ENCODE measurements at places on chromosomes 5 and 9. TPM values are rescaled to one million over a fixed set of nuclear protein-coding genes. Genes with fewer than 3 reads are reported as not detected.
A peak's percentile ranks its signal among the peaks of the same experiment; 100 is the strongest.

- DNase-seq = no peak
- no peaks in the 10 kb centered on the region for H3K36me3 ChIP-seq
- no peak overlapping the region for H3K27ac ChIP-seq
These were observed 20.1 kb downstream of the DAPK1 start for GRCh38 chr9:87517732-87518131.

DNA sequence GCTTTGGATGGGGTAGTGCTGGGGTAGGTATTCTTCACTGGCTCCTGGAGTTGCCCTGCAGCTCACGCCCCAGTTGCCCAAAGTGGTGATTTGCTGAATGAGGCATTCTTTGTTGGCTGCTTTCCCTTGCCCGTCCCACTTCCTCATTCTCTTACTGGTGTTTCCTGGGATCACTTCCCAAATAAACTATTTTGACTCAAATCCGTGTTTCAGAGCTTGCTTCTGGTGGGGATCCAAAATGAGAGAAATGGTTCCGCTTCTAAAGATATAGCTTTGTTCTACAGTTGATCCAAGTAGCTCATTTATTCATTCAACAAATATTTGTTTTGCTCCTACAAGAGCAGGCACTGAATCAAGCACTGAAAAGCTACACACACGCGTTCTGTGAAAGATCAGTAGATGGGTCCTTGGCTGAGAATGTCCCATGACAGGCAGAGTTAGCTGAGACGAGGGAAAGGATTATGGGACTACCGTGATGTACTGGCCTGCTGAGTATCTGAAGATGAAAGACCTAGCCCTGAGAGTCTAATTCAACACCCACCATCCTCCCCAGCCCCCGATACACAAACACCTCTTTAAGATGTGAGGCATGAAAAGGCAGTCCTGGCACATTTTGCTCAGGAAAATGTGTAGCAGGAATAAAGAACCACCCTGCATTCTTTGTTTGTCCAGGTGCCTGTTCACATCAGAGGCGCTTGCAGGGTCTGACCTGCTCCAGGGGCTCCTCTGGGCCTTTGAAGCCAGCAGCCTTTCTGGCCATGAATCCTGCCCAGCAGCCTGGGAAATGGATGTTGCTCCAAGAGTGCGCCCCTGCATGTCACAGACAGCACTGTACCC, 143.1 kb upstream of the RANBP3L start:
- no peak for DNase-seq
- peaks cover 4% of the 10 kb centered on the region for H3K4me1 ChIP-seq

DNA sequence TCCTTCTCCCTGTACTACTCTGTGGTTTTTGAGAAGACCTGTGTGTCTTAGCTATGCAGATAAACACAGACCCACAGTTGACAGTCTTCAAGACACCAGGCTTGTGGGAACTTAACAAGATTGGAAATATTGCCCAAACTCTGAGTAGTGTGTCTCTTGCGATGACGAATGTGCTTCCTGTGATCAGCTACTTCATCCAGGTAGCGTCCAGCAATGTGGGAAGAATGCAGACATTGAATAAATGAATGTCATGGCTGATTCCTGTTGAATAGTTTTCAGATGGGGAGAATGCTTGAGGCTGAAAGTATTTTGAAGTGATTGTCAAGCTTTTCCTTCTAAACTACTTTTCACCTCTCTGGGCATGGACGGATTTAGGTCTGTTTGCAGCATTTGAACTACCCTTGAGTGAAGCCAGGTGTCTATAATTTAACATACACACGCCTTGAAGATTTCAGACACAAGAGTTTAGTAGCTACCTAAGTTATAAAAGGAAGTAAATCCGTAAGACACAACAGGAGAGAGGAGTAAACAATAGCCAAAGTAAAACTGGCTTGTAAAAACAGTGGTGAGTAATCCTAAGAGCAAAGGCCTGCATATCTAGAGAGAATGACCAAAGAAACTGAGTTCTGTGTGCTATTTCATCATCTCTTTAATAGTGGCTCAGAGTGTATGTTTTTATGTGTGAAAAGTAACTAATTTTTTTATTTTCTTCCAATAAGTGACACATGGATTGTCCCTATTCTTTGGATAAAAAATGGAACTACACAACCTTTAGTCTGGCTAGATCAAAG, 30.0 kb upstream of the ARL14EPL start:
- no peaks in the 10 kb centered on the region for H3K4me1 ChIP-seq
- DNase-seq = no peak
- peaks cover 6% of the 10 kb centered on the region for H3K27me3 ChIP-seq
- H3K4me3 ChIP-seq = no peak overlapping the region
- H3K36me3 ChIP-seq = no peaks in the 10 kb centered on the region

- H3K36me3 ChIP-seq = no peaks in the 10 kb centered on the region
- H3K4me3 ChIP-seq = peak overlapping the region; percentile 59
- peak; percentile 19 for DNase-seq
These were observed 6.9 kb upstream of the PDCL start for GRCh38 chr9:122835313-122835731.

- peaks cover 3% of the 10 kb centered on the region for H3K27me3 ChIP-seq
- no peak overlapping the region for H3K27ac ChIP-seq
- DNase-seq = no peak
- H3K4me3 ChIP-seq = no peak overlapping the region
These were observed 336.7 kb upstream of the KIF2A start for GRCh38 chr5:61969347-61969746.

- peaks cover 2% of the 10 kb centered on the region for H3K4me1 ChIP-seq
- no peak within 1 kb of the TSS for H3K27ac ChIP-seq
- peak within 1 kb of the TSS; percentile 26 for H3K4me3 ChIP-seq
- peaks cover 15% of the 10 kb centered on the region for H3K36me3 ChIP-seq
- peaks cover 94% of the 10 kb centered on the region for H3K27me3 ChIP-seq
These were observed at the start of gene PCDHGA2 for GRCh38 chr5:141338538-141339306. PCDHGA2 (plus strand) TSS chr5:141338760.

The FCN1 gene
- total RNA-seq = not detected

DNA sequence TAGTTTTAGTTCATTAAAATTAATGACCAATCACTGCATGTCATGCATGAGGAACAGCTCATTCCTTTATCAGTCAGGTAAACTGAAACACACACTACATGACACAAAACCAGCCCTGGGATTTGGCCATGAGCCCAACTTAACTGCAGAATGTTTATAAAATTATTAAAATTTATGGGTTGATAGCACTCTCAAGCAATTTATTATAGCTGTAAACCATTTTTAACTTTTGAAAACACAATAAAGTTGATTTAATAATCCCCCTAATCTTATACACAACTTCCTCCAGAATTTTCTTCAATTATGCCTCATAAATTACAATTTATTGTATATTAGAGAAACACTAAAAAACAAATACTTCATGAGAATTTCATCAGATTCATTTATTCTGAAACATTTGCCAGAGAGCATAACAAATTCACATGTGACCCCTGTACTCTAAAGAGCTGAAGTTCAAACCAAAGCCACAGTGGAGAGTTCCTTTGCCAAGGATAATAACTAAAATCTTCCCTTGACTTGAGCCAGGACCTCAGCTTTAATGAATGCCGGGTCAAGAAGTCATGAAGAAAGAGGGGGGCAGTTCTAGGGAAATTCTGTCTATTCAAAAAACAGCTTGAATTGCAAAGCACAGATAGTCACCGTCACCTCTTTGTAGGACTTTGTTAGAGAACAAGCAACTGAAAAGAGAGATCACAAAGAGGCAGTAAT, 763.7 kb upstream of the GRAMD2B start:
- no peak overlapping the region for H3K27ac ChIP-seq
- no peak overlapping the region for H3K4me3 ChIP-seq
- H3K27me3 ChIP-seq = no peaks in the 10 kb centered on the region
- no peaks in the 10 kb centered on the region for H3K4me1 ChIP-seq
- no peaks in the 10 kb centered on the region for H3K36me3 ChIP-seq

The CCL27 gene
- 0.82 TPM for total RNA-seq

The FAM78A gene
- total RNA-seq = 36.1 TPM

DNA sequence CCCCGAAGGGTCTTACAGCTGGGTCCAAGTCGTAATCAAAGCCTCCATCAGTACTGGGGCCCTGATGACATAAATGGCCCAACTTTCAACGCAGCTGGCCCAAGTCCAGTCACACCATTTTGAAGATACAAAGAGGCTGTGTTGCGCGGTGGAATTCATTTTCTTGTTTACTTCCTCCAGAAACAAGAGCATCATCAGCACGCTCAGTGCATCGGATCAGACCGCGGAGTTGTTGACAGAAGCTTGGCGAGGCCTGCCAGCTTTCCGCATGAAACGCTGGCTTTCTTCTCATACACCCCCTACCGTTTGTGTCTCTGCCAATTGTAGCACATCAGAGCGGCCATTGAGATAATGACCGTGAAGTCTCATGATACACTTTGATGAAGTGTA, 101.7 kb upstream of the SPATA31D4 start:
- H3K4me3 ChIP-seq = no peak overlapping the region
- no peaks in the 10 kb centered on the region for H3K27me3 ChIP-seq
- DNase-seq = no peak
- H3K27ac ChIP-seq = no peak overlapping the region
- peaks cover 2% of the 10 kb centered on the region for H3K4me1 ChIP-seq

DNA sequence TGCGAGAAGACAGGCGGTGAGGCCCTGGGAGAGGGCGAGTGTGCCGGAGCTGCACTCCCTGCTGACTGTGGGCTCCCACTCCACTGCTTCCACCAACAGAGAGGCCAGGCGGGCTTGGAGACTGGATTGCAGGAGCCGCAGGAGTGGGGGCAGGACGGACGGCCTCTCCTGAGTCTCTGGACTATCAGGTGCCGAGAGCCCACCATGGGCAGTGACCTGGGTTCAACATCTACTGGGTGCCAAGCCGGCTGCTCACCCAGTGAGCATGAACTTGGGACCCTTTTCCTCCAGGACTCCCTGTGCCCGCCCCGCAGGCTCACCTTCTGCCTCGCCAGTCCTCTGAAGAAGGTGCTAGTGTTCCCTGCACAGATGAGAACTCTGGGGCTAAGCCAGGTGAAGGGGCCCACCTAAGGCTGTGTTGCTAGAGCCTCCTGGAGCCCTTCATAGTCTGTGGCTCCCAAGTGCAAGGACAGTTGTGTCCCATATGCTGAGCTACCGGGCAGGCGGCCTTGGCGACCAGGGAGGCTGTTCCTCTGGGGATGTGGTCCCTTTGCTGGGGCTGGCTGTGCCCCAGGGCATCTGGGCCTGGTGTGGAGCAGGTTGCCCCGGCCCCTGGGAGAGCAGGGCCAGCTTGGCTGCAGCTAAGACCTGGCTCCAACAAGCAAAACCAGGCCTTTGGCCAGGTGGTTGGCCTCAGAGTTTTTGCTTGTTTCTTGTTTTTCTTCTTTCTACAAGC, 77.7 kb upstream of the PHYKPL start:
- DNase-seq = no peak
- H3K27me3 ChIP-seq = no peaks in the 10 kb centered on the region
- no peak overlapping the region for H3K27ac ChIP-seq
- no peak overlapping the region for H3K4me3 ChIP-seq
- no peaks in the 10 kb centered on the region for H3K4me1 ChIP-seq

DNA sequence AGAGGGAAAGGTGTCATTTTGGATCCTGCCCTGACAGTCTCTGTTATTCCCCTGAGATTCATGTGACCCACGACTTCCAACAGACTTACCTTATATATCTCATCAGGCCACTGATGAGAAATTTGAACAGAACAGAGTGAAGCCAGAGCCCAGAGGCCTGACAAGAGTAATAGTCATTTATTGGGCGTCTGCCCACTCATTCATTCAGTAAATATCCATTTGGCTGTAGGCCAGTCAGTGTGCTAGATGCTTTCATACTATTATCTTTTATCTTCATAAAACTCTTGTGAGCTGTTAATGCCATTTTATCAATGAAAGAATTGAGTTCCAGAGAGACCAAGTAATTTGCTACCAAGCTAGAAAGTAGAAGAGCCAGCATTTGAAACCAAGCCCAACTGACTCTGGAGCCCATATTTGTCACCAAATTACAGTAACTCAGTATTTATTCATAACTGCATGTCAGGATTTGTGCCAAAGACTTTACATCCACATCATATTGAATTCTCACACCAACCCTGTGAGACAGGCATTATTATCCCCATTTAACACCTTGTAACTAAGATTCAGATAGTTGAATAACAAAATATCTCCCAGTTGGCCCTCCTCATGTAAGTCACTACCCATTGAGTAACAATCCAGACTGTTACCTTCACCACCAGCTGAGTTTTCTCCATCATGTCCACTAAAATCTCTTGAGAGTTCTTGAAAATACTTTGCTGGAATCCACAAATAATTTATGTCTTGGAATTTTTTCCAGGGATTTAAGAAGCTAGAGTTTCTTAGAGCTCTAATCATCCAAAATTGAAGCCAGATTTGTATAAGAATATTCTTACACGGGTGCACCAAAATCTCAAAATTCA, 2.5 kb downstream of the PTPDC1 start:
- no peak overlapping the region for H3K4me3 ChIP-seq
- H3K27ac ChIP-seq = no peak overlapping the region
- H3K4me1 ChIP-seq = peaks cover 6% of the 10 kb centered on the region
- no peaks in the 10 kb centered on the region for H3K27me3 ChIP-seq

DNA sequence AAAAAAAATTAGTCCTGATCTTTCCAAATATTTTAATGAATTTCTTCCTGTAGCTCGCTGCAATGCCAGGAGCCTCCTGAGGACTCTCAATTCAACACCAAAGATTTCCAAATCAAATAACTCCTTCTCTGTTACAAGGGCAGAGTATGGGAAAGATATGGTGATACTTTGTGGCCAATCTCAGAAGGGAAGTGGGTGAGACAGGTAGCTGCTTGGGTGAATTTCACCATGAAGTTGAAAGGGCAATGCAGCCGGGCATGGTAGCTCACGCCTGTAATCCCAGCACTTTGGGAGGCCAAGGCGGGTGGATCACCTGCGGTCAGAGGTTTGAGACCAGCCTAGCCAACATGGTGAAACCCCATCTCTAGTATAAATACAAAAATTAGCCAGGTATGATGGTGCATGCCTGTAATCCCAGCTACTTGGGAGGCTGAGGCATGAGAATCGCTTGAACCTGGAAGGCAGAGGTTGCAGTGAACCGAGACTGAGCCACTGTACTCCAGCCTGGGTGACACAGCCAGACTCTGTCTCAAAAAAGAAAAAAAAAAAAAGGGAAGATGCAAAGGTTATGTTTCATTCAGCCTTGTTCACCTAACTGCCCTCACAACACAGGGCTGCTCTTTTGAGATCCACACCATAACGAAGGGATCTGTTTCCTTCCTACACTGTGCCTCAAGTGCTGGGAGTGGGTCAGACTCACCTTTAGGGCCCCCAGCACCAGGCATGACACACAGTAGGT, 58.6 kb downstream of the PTPN3 start:
- H3K4me3 ChIP-seq = no peak overlapping the region
- H3K27me3 ChIP-seq = peaks cover 12% of the 10 kb centered on the region
- peaks cover 16% of the 10 kb centered on the region for H3K4me1 ChIP-seq
- DNase-seq = no peak
- no peak overlapping the region for H3K27ac ChIP-seq
- H3K36me3 ChIP-seq = no peaks in the 10 kb centered on the region

DNA sequence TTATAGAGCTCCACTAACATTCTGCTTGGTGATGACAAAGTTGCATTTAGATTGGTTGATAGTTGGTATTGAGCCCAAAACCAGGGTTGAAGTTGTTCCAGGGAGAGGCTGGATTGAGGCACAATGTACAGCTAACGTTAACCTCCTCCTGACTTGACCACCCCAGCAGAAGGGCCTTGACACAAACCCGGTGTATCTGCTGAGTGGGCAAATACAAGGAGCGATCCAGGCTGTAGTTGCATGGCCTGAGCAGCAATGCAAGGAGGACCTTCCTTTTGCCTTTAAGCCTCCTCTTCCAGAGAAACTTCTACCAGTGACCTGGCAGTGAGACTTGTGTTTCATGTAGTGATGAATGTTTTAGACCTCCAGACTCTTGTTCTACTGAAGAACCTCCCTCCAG, 66.2 kb upstream of the GAS1 start:
- H3K4me3 ChIP-seq = no peak overlapping the region
- no peaks in the 10 kb centered on the region for H3K4me1 ChIP-seq
- no peak for DNase-seq
- H3K36me3 ChIP-seq = no peaks in the 10 kb centered on the region
- no peaks in the 10 kb centered on the region for H3K27me3 ChIP-seq

The SLCO6A1 gene
- not detected for total RNA-seq

The NME5 gene
- not detected for total RNA-seq

The SLC35D2 gene
- total RNA-seq = 1.5 TPM

Measured in activated naive CD8-positive, alpha-beta T cell treated with anti-CD3 and anti-CD28 coated beads for 36 hours (primary cell).